Inflammatory macrophage (primary cell): ENCODE measurements at places on chromosomes 16 and 17.

GRCh38 chr17:73719588-73720071 lies 75.4 kb upstream of the SDK2 start:
- no peak for DNase-seq

DNA sequence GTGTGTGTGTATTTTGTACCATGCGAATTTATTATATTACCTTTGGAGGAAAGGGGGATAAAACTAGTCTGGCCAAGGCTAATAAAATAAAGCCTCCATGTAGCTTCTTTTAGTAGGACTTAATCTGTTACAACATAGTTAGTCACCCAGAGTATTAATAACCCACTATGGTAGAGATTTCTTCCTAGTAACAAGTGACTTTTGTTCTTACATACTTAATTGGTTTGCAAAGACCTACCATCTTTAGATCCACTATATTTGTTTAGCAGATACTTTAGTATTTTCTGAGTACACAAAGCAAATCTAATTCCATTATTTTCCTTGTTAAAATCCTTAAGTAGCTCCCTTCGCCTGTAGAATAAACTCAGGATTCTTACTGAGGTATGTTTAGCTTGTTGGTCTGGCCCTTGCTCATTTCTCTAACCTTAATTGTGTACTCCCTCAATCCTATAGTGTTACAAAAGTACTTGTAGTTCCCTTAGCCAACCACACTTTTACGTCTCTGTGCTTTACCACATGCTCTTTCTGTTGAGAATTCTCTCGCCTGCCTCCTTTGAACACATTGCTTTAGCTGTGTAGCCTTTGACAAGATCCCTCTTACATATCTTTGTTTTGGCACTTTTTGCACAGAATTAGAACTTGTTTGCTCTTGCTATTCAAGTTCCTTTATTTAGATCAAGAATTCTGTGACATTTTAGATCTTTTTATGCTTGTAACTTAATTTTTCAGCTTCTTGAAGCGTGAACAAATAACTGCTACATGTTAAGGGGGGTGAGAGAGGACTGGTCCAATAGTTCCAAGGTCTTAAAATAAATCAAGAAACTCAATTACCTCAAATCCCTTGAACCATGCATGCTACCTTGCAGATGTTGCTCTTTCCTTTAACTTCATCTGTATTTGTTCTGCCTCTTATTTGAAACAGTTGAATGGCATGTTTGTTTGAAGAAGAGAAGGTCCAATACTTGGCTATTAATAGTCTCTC lies 23.8 kb downstream of the CLTC start:
- DNase-seq = peak; percentile 56

- no peak for DNase-seq
These were observed 24.5 kb downstream of the ARHGAP23 start for GRCh38 chr17:38452719-38453118.

GRCh38 chr17:27797390-27798091 lies 2.8 kb downstream of the NOS2 start:
- no peak for DNase-seq

DNA sequence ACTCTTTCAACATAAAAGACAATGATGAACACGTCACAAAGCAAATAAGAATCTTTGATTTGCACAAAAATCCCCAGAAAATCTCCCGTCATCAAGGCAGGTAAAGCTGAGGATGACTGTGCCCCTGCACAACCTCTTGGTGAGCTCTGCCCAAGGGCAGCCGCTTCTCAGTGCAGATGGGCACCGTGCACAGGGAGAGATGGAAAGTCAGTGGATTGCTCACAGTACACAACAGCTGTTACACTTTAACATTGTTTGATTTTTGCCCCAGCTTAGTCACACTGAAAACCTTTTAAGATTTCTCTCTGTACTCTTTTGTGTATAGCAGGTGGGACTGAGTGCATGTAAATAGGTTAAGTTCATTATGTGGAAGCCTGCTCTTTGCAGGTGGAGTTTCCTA lies 104.2 kb downstream of the CDK5R1 start:
- no peak for DNase-seq

GRCh38 chr16:1333149-1333812 lies at the start of gene BAIAP3:
BAIAP3 (plus strand) TSS chr16:1333645; CDS start chr16:1338550, 4,905 bp downstream.
- peak; percentile 60 for DNase-seq

GRCh38 chr16:15932939-15933338 lies 16.5 kb upstream of the ABCC1 start:
- DNase-seq = peak; percentile 22

DNA sequence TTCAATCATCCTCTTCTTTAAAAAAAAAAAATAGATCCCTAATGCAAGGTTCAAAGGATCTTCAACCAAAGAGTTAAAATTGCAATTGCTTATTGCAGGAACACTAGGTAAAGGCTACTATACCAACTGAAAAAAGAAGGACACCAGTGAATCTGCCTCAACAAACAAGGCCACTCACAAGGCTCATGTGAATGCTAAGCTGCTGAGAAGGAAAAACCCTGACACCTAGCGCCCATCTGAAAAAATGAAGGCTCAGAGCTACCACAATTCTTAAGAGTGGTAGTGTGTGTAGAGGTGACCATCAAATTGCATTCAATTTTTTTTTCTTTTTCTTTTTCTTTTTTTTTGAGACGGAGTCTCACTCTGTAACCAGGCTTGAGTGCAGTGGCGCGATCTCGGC lies 201.6 kb upstream of the C17orf78 start:
- no peak for DNase-seq
